ENCODE measurements at places on chromosomes 4 and X.
A peak's percentile ranks its signal among the peaks of the same experiment; 100 is the strongest.

GRCh38 chrX:16171039-16171438 is 3.8 kb downstream of the MAGEB17 start:
- H3K27ac ChIP-seq: no peak overlapping the region
- H3K4me1 ChIP-seq: no peaks in the 10 kb centered on the region
- H3K4me3 ChIP-seq: no peak overlapping the region
- H3K27me3 ChIP-seq: no peaks in the 10 kb centered on the region
- DNase-seq: no peak

DNA sequence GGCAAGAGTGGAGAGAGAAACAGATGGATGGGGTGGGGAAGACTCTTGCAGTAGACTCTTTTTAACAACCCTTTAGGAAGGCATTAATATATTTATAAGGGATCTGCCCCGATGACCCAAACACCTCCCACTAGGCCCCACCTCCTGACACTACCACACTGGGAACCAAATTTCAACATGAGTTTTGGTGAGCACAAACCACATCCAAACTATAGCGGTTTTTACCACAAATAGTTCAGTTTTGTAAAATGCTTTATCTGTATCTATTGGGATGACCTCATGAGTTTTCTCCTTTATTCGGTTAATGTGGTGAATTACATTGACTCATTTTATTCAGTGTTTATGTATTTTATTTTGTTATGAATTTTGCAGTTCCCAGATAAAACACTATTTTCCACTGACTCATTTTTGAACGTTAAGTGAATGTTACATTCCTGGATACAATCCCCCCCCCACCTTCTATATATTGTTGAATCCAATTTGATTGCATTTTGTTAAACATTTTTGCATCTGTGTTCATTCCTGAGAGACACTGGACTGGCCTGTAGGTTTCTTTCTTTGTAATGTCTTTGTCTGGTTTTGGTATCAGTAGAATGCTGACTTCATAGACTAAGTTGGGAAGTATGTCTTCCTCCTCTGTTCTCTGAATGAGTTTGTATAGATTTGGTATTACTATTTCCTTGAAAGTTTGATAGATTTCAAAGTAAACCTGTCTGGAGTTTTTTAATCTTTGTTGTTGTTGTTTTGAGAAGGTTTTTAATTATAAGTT is 13.9 kb upstream of the CPLX1 start:
- no peak overlapping the region for H3K4me3 ChIP-seq
- no peaks in the 10 kb centered on the region for H3K4me1 ChIP-seq
- DNase-seq: no peak
- H3K27ac ChIP-seq: no peak overlapping the region

DNA sequence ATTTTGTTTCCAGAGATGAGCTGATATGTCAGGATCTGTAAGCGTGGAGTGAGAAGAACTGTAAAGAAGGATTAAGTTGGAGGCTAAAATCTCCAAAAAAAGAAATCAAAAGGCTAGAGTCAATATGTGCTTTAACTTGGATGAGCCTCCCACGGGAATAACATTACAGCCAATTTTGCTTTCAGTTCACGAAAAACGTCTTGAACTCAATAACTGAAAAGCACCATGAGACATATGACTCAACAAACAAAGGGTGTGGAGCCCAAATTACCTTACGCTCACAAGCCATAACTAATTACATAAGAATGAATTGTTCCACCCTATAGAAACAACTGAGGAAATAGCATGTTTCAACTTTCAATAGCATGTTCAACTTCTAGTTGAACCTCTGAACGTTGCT is 22.3 kb downstream of the TMPRSS11D start:
- no peak overlapping the region for H3K4me3 ChIP-seq
- H3K27me3 ChIP-seq: peaks cover 4% of the 10 kb centered on the region
- no peaks in the 10 kb centered on the region for H3K4me1 ChIP-seq
- DNase-seq: no peak

DNA sequence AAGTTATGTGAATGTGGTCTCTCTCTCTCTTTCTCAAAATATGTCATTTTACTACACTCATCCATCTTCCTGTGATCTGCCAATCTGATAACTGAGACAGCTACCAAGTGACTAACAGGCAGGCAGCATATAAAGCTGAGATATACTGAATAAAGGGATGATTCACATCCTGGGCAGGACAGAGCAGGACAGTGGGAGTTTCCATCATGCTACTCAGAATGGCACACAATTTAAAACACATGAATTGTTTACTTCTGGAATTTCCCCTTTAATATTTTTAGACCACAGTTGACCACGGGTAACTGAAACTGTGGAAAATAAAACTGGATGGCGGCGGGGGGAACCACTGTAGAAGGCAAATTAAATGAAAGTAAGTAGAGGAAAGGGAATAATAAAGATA is 58.6 kb upstream of the DCTD start:
- peaks cover 4% of the 10 kb centered on the region for H3K4me1 ChIP-seq
- no peak overlapping the region for H3K27ac ChIP-seq
- H3K4me3 ChIP-seq: no peak overlapping the region
- peaks cover 33% of the 10 kb centered on the region for H3K27me3 ChIP-seq
- DNase-seq: peak; percentile 17

DNA sequence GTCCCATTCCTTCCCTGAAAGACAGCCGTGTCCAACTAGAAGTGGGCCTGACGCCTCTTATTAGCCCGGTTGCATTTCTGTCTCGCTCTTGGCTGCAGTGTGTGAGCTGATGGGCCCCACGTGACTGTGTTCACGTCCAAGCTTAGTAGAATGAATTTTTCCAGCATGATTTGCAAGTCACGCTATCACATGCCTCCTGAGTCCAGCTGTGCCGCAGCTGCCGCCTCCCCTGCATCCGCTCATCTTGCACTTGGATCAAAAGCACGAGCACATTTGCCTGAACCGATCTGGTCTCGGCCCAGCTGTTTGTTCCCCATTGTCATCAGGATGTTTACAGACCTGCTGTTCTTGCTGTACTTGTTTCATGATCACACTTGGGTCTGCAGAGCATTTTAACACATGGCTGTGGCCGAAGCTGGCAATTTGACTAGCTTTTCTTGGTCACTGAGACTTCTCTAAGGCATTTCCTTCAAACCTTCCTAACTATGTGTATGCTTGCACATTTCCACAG is 126.5 kb downstream of the KIT start:
- DNase-seq: no peak
- H3K27ac ChIP-seq: no peak overlapping the region

GRCh38 chr4:184836613-184837012 is 10.8 kb upstream of the ACSL1 start:
- no peaks in the 10 kb centered on the region for H3K36me3 ChIP-seq
- no peak overlapping the region for H3K4me3 ChIP-seq
- H3K4me1 ChIP-seq: no peaks in the 10 kb centered on the region
- H3K27me3 ChIP-seq: no peaks in the 10 kb centered on the region
- H3K27ac ChIP-seq: no peak overlapping the region

GRCh38 chr4:168874083-168874482 is 136.0 kb downstream of the CBR4 start:
- peaks cover 5% of the 10 kb centered on the region for H3K4me1 ChIP-seq
- H3K36me3 ChIP-seq: peaks cover 2% of the 10 kb centered on the region
- H3K27me3 ChIP-seq: peaks cover 60% of the 10 kb centered on the region
- no peak for DNase-seq
- no peak overlapping the region for H3K4me3 ChIP-seq
- H3K27ac ChIP-seq: no peak overlapping the region

GRCh38 chr4:110211007-110211769 is 12.8 kb upstream of the ELOVL6 start:
- H3K4me1 ChIP-seq: no peaks in the 10 kb centered on the region
- H3K27me3 ChIP-seq: no peaks in the 10 kb centered on the region
- DNase-seq: peak; percentile 38

- H3K36me3 ChIP-seq: peaks cover 1% of the 10 kb centered on the region
- no peak for DNase-seq
- peaks cover 37% of the 10 kb centered on the region for H3K4me1 ChIP-seq
- no peak overlapping the region for H3K27ac ChIP-seq
- no peaks in the 10 kb centered on the region for H3K27me3 ChIP-seq
Observed at GRCh38 chr4:3075652-3075981, 1.1 kb downstream of the HTT start.

GRCh38 chr4:61995717-61996340 is 795.7 kb downstream of the ADGRL3 start:
- no peak overlapping the region for H3K27ac ChIP-seq
- H3K27me3 ChIP-seq: no peaks in the 10 kb centered on the region
- no peaks in the 10 kb centered on the region for H3K36me3 ChIP-seq
- H3K4me3 ChIP-seq: no peak overlapping the region
- H3K4me1 ChIP-seq: no peaks in the 10 kb centered on the region

- DNase-seq: peak; percentile 89
- no peaks in the 10 kb centered on the region for H3K27me3 ChIP-seq
Observed at GRCh38 chr4:38132107-38132673, 172.0 kb downstream of the PTTG2 start.

GRCh38 chr4:67680581-67681222 is 20.3 kb downstream of the UBA6 start:
- H3K4me1 ChIP-seq: peaks cover 17% of the 10 kb centered on the region
- no peak for DNase-seq
- H3K36me3 ChIP-seq: peaks cover 25% of the 10 kb centered on the region
- no peaks in the 10 kb centered on the region for H3K27me3 ChIP-seq
- no peak overlapping the region for H3K27ac ChIP-seq
- no peak overlapping the region for H3K4me3 ChIP-seq

- no peaks in the 10 kb centered on the region for H3K27me3 ChIP-seq
- DNase-seq: no peak
- H3K27ac ChIP-seq: no peak overlapping the region
- no peak overlapping the region for H3K4me3 ChIP-seq
Observed at GRCh38 chrX:43939187-43939926, 33.8 kb downstream of the NDP start.

GRCh38 chr4:74567981-74568380 is 123.0 kb downstream of the AREG start:
- peaks cover 2% of the 10 kb centered on the region for H3K27me3 ChIP-seq

- no peak overlapping the region for H3K4me3 ChIP-seq
- DNase-seq: no peak
- H3K4me1 ChIP-seq: peaks cover 9% of the 10 kb centered on the region
- no peaks in the 10 kb centered on the region for H3K27me3 ChIP-seq
Observed at GRCh38 chrX:19906293-19906692, 18.9 kb upstream of the SH3KBP1 start.
